NCI-H226 (cell line): ENCODE measurements at places on chromosomes 13 and 19.

DNA sequence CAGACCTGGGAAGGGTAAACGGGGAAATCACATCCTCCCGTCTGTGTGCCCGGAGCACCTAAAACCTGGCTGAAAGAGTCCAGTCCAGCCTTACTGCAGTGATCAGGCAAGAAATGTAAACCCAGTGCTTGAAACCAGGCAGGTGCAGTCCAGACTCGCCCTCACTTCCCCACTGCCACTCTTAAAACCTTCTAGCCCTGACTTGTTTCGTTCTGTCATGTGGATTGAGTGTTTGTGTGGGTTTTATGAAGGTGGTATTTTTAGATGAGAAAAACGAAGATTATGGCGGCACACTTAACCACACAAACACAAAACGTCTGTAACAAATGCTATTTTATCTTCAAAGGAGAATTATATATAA is 839 bp upstream of the CKAP2 start:
- DNase-seq: no peak

DNA sequence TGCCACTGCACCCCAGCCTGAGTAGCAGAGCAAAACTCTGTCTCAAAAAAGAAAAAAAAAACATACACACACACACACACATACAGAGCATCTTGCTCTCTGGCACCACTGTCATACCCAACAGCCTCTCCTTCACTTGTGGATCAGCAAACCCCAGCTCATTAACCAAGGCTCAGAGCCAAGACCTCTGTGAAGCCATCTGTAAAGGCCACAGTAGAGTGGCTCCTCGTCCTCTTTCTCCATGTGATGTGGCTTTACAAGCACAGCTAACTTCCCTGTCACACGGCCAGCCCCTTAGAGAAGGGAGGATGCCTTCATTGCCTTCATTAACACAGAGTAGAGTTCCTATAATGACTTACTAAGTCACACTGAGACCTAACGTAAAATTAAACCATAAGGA is 62.7 kb upstream of the LSM14A start:
- DNase-seq: no peak

DNA sequence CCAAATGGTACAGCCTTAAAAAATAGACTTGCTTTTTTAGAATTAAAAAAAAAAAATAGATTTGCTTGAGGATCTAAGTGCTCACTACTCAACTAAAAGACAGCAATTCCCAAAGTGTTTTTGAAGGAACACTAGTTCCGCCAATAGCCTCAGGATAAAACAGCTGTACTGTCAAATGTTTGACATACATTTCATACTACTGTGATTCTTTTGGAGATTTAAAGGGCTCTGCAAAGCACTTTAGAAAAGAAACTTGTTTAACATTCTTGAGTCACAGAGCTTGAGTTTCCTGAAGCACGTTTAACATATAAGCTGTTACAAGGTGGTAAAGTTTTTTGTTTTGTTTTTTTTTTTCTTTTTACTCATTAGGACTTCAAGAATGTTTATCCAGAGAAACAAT is 23.1 kb upstream of the KLF5 start:
- no peak for DNase-seq

GRCh38 chr13:96781141-96781540 is 213.1 kb downstream of the OXGR1 start:
- DNase-seq: no peak

DNA sequence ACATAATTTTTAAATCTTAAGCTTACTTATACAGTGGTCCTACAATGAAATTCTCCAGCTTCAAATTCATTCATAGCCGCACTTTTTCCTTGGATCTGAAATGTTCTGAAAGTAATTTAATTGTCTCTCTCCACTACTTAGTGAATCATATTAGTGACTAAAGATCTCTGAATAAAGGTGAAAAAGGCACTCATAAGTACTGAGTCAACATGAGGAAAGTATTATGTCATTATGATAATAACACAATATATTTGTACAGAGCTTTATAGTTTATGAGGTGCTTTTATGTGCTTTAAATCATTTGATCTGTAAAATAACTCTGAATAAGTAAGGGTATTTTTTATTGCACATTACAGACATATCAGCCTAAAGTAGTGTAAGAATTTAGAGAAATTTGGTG is 628.2 kb upstream of the SLITRK5 start:
- DNase-seq: no peak

DNA sequence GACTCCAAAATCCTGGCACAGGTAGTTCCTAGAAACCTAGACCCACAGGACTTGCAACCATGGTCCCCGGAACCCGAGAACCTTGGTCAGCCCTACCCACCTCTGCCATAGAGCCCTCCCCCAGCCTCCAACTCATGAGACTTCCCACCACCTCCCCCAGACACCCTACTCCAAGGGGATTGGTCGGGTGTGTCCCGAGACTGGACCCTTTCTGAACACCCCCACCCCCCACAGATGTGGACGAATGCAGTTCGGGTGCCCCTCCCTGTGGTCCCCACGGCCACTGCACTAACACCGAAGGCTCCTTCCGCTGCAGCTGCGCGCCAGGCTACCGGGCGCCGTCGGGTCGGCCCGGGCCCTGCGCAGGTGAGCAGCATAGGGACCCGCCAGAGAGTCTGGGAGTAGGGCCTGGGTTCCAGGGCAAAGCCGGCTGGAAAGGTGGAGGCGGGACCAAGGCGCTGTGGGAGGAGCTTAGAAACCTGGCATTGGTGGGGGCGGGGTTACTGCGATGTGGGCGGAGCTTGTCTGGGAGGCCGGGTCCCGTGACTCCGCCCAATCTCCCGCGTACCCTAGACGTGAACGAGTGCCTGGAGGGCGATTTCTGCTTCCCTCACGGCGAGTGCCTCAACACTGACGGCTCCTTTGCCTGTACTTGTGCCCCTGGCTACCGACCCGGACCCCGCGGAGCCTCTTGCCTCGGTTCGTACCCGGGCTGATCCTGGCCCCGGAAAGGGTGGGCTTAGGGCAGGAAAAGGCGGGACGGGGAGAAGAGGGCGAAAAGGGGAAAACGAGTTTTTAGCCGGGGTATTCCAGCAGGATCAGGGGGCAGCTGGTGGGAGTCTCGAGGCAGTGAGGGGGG is 11.9 kb downstream of the LTBP4 start:
- no peak for DNase-seq

DNA sequence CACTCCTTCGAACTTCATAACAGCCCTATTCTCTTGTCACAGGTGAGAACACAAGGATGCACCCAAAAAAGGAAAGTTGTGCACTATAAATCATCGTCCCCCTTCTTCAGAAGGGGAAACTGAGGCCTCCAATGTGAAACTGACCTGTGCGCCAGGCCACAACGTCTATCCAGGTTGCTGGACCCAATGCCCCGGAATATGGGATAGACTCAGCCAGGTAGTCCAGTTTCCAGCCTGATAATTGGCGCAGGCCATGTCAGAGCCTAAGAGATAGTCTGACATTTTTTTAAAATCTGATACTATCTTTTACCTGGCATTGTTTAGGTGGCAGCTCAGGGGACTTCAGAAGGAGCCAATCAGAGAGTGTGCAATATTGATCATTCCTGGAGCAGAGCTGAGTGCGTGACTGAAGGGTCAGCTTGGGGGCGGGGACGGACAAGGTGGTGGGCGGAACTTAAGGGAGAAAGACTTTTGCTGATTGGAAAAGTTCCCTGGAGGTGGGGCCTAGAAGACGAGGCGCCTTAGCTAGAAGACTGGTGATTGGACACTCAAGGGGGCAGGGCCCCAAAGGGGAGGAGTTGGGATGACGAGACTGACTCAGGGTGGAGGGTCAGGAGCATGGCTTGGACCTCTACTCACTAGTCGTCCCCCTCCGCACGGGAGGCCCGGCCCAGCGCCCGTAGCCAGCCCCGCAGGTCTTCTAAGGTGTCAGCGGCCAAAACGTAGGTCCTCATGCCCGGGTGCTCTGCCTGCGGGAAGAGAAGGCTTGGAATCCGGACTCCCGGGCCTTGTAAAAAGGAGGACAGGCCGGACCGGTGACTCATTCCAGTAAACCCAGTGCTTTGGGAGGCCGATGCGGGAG is 8.5 kb downstream of the PLEKHA4 start:
- DNase-seq: no peak

GRCh38 chr19:5893907-5894703 is 9.5 kb downstream of the NDUFA11 start:
- no peak for DNase-seq

DNA sequence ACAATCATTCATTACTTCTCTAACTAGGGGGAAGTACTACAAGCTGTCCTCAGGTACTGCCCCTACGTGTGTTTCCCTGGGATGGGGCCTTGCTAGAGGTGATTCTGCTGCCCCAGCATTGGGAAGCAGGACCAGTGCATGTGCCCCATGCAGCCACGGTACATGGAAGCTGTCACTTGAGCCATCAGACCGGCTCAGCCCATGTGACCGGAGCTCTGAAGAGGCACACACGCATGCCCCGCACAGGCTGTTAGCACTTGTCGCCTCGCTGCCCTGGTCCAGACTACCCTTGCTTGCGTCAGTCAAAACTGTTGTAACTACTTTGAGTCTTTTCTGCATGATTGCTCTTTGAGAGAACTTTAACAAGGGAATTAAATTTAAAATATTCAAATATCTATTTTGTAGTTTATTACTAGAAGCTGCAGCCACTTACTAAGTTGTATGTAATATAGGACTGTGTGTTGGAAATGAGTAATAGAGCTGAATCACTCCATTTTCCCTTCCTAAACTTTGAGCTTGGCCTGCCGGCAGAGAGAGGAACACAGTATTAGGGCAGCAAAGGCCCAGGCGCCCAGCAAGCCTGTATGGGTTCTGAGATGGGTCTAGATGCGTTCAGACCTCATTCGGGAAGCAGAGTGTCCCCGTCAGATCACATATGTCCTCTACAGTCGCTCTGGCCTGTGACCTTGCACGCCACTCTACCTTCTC is 42.2 kb downstream of the DHRS12 start:
- no peak for DNase-seq
